ENCODE measurements at places on chromosomes 13 and 19.

DNA sequence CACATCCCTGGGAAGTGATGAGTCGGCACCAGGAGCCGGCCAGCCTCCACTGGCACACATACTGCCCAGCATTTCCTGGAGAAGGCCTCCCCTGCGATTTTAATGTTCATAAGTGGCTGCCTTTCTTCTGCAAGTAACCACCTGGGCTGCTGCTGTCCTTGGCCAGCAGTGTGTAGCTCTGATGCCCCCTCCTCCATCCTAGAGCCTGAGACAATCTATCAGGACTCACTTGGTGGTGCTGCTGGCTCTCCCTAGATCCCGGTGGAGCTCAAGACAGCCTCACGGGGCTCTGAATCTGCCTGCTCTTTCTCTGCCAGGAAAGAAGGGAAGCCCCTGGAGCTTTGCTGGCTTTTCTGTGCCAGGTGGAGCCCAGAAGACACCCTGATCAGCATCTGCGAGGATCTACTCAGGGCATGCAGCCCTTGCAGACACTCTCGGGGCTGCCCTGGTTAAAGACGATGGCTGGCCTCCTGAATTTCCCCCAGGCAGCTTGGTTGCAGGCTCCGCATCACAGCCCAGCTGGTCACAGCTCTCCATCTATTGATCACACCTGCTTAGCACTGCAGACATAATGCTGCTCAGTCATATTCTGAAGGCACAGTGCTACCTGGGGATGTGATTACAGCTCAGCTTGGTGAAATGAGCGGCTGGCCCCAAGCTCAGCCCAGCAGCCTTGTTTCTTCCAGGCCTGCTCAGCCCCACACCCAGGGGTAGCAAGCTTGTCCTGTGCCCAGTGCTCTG is 122.3 kb downstream of the ZDHHC20 start:
- no peak for DNase-seq

GRCh38 chr13:46278474-46278873 is 66.7 kb downstream of the LRRC63 start:
- no peak for DNase-seq

GRCh38 chr13:93522501-93522900 is 295.9 kb downstream of the GPC6 start:
- DNase-seq: no peak

DNA sequence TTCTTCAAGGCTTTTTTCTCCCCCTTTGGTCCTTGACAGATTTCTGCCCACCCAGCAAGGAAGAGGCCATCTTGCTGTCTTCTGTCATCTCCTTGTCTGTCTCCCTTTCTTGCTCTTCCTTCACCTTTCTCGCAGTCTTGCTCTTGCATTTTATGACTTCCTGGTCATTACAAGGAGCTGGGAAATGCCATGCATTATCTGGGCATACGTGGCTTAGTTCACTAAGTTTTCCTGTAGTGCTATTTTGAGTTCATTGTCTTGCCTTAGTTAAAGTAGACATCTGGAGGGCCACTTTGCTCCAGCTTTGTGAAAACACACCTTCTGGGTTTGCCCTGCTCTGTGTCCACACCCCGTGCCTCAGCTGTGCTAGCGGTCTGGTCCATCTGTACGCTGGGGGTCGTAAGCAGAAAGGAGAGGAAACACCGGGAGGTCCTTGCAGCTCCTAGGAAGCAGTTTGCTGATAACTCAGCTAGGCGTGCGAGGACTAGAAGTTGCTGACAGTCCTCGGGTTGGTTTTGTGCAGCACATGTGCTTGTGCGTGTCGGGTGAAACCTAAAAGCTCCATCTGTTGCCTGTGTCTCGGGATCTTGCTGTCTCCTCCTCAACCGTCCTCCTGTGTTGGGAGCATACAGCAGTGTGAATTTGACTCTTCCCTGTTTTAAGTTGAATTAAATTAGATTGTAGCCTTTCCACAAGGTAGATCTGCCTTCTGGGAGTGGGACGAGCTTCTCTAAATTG is 59.4 kb downstream of the ARHGEF7 start:
- no peak for DNase-seq

DNA sequence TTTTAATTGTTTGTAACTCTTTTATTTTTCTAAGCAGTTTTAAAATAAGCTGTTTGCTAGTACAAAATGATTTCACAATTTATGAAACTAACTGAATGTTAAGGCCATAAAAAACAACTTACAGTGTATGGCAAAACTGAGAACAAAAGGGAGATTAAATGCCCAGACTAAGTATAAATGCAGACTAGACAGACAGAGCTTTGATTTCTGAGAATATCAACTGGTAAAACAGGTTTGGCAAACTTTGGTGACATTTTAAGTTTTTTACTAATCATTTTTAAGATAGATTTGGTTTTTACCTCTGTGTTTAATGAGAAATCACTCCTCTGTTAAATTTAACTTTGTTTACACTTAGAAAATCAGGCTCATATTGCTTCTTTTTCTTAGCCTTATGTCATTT is 127.5 kb upstream of the KLF5 start:
- no peak for DNase-seq

DNA sequence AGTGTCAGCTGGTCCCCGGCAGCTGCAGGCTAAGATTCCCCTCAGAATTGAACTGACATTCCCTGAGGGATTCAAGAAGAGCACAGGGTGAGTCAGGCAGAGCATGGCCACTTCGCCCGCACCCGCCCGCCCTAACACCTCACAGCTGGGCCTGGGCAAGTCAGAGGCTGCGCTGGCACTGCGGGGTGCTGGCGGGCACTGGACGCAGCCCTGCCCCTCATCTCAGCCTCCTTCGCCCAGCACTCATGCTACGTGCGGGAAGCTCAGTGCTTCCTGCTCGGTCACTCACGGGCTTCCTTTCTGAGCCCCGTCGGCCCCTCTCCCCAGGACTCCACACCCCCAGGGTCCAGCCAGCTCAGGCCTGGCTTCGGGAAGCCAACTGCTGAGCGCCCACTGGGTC is 56.9 kb downstream of the MLLT1 start:
- no peak for DNase-seq

- no peak for DNase-seq
These were observed 318.7 kb upstream of the NBEA start for GRCh38 chr13:34623331-34623730.

DNA sequence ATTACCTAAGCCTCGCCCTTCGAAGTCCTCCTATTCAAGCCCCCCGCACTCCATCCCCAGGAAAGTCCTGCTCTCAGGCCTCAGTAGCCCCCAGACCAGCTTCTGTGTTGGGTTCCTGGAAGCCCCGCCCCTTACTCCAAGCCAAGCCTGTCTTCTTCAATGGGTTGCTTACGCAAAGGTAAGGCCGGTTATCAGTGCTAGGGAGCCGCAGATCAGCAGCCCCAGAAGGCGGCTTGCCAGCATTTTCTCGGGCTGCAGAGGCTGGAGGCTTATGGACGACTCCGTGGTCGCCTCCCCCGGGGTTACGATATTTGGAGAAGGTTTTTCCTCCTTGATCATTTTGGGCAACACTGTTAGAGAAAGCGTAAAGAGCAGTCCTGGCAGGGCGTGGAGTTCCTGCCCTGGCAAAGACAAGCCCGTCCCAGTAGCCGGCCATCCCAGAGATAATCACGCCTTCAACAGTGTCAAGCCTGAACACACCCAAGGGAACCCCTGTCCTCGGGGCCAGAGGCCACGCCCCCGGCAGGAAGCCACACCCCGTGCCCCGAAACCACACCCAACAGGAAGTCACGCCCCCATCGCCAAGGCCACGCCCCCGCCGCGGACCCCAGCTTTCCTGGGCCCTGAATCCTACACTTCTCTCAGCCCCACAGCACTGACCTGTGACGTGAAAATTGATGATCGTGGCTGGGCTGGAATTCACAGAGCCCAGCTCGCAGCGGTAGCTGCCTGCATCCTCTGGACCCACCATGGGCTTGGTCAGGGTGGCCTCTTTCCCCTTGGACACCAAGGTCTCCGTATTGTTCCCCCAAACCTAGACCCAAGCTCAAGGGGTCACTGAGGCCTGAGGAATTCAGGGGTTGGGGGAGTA is 954 bp upstream of the RASIP1 start:
- DNase-seq: no peak

GRCh38 chr19:51771376-51772130 is 10.6 kb downstream of the FPR2 start:
- no peak for DNase-seq

- DNase-seq: no peak
These were observed 1.0 kb downstream of the AXL start for GRCh38 chr19:41219924-41220567.

DNA sequence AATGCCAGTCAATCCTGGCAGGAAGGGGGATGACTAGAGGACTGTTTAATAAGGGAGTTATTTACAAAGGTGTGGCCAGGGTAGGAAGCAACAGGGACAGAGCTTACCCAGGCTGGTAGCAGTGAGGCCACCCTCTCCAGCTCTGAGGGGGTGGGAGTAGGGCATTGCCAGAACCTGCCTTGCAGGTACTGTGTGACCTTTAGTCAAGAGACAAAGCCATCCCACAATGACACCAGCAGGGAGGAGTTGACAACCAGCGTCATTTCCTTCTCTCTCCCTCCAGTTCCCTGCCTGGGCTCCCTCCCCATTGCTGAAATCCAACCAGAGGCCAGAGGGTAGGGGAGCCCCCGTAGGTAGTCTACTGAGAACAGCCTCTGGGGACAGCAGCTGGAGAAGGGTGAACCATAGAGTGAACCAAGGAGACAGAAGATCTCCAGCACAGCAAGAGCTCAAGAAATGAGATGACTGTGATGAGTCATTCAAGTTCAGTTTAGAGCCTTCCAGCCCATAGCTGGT is 33.3 kb upstream of the SPATA13 start:
- DNase-seq: no peak

GRCh38 chr19:35669974-35670373 is 3.7 kb downstream of the UPK1A start:
- DNase-seq: no peak

DNA sequence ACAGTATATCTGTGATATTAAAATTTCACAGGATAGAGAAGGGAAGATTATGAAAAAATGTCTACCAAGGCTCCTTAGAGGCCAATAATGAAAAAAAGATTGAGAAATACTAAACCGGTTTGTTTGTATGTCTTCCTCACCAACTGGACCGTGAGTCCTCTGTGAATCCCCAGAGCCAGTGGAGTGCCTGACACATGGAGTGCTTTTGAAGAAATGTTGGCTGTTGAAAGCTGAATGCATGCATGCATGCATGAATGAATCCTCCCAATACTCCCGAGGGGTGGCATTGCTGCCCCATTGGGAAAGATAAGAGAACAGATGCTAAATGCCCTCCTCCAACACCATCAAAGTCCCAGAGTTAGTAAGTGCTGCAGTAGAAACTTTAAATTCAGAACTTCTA is 152.7 kb upstream of the SERP2 start:
- no peak for DNase-seq

GRCh38 chr19:51009061-51009891 is 7.9 kb upstream of the KLK8 start:
- no peak for DNase-seq

- DNase-seq: no peak
These were observed 911.0 kb downstream of the UQCRFS1 start for GRCh38 chr19:28301961-28302360.

- DNase-seq: no peak
These were observed 11.1 kb downstream of the GRAMD1A start for GRCh38 chr19:35011091-35011689.

DNA sequence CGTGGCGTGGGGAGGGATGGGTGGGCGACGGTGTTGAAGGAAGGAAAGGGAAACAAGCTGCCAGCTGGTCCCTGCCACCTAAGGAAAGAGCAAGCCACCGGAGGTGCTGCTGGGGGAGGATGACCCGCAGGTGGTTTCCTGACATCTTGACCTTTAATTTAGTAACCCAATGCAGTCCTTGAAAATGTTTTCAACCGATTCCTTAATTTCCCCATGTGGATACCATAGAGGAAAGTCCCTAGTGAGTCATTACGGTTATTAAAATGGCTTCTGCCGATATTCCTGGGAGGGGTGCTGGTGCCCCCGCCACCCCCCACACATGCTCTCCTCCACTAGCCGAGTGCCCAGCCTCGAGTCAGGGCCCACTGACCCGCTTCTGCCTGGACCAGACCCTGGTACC is 6.3 kb upstream of the ANKRD10 start:
- DNase-seq: no peak

- no peak for DNase-seq
These were observed 309.1 kb downstream of the KLF5 start for GRCh38 chr13:73367886-73368285.

DNA sequence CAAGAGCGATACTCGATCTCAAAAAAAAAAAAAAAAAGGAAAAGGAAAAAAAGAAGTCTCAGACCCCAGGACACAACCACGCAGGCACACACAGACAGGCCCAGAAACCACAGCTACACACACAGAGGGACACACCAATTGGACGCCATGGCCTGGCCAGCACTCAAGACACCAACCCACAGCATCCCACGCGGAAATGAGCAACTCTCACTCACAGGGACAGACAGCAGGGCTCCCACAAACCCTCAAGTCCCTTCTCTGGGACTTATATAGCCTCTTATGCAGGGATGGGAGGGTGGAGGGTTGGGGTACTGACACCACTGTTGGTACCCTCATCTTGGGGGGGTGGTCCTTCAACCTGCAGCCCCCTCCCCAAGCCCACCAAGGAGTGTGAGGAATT is 5.9 kb downstream of the NOTCH3 start:
- no peak for DNase-seq

DNA sequence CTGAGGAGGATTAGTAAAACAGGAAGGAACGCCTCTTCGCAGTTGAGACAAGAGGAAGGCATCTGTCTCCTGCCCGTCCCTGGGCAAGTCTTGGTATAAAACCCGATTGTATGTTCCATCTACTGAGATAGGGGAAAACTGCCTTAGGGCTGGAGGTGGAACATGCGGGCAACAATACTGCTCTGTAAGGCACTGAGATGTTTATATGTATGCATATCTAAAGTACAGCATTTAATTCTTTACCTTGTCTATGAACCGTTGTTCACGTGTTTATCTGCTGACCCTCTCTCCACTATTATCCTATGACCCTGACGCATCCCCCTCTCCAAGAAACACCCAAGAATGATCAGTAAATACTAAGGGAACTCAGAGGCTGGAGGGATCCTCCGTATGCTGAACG is 722 bp upstream of the TIMM50 start:
- no peak for DNase-seq

GRCh38 chr19:56097306-56097705 is 23.8 kb downstream of the ZNF787 start:
- no peak for DNase-seq

GRCh38 chr13:22499919-22500318 is 680.9 kb upstream of the SGCG start:
- no peak for DNase-seq

DNA sequence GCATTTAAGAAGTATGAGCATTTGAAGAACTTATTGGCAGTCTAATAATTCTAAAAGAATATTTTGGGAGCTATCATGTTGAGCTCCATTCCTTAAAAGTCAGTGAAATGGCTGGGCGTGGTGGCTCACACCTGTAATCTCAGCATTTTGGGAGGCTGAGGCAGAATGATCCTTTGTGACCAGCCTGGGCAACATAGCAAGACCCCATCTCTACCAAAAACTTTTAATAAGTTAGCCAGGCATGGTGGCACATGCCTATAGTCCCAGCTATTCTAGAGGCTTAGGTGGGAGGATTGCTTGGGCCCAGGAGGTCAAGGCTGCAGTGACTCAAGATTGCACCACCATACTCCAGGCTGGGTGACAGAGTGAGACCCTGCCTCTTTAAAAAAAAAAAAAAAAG is 8.0 kb downstream of the COG6 start:
- DNase-seq: no peak
